ENCODE measurements at places on chromosomes 2 and 18.

DNA sequence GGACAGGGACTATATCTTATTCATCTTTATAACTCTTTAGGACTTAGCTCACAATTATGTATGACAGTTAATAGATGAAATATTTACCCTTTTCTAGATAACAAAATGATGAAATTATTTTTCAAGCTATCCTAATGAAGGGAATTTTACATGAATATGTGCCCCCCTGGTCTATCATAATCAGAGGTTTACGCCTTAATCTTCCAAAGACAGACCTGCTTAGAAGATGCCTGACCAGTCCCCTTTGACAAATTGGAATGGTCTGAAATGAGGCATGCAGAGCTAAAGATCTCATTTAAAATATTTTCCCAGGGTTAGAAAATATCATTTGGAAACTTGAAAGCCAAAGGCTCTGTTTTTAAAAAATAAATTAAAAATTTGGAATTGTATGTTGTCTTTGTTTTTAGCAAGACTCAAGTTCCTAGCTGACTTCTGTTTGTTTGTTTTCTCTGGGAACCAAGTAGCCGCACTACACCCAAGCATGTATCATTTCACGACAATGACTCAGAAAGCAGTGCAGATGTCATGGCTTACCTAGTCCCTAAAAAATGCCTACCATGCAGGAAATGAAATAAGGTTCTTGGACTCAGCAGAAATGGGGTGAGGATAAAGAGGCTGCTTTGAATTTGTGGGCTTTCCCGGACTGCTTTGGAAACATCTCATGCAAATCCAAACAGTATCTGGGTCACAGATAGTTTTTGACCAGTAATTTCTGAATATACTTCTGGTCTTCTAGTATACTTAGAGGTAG lies 162.1 kb downstream of the ZEB2 start:
- peak; percentile 87 for DNase-seq

DNA sequence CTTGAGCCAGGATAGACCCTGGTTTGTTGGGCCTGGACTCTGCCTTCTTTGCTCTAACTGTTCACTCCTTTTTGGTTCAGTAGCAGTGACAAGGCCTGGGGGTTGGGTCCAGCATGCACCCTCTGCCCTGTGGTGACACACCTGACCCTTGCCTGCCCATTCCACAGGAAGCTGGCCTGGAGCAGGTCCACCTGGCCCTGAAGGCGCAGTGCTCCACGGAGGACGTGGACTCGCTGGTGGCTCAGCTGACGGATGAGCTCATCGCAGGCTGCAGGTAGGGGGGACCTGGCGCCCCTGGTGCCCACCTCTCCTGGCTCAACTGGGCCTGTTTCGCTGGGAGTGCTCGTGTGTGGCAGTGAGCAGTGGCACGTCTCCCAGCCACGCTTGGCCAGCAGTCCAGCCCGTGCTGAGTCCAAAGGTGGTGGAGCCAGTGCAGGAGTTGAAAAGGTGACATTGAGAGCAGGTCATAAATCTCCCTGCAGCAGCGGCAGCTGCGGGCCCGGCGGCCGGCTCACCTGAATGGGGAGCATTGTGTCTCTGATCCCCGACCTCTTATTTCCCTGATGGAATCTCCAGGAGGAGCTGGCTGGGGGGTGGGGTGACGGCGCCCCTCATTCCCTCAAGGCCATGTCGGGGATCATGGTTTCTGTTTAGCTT lies 102.6 kb downstream of the DYSF start:
- no peak for DNase-seq

- no peak for DNase-seq
Measured at GRCh38 chr18:60905699-60906098, 427.5 kb upstream of the CDH20 start.

GRCh38 chr2:134002391-134002790 lies 251.5 kb upstream of the MGAT5 start:
- no peak for DNase-seq

- DNase-seq: no peak
Measured at GRCh38 chr2:20588918-20589871, 61.7 kb downstream of the HS1BP3 start.

GRCh38 chr2:84441505-84441904 lies 17.6 kb downstream of the SUCLG1 start:
- no peak for DNase-seq

DNA sequence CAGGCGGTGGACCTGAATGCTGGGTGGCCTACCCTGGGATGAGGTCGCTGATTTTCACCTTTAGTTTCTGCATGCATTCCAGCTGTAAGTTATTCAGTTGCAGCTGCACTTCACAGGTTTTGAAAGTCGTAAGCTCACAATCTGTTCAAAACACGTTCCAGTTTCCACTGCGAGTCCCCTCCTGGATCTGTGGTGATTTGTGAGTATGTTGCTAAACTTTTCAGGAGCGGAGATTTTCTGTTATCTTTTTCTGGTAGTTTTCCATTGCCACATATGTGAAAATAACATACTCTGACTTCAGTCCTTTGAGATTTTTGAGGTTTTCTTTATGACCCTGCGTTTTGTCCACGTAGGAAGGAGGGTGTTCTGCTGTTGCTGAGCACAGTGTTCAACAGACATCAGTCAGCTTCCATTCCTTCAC lies 102.1 kb downstream of the SNTG2 start:
- DNase-seq: no peak

DNA sequence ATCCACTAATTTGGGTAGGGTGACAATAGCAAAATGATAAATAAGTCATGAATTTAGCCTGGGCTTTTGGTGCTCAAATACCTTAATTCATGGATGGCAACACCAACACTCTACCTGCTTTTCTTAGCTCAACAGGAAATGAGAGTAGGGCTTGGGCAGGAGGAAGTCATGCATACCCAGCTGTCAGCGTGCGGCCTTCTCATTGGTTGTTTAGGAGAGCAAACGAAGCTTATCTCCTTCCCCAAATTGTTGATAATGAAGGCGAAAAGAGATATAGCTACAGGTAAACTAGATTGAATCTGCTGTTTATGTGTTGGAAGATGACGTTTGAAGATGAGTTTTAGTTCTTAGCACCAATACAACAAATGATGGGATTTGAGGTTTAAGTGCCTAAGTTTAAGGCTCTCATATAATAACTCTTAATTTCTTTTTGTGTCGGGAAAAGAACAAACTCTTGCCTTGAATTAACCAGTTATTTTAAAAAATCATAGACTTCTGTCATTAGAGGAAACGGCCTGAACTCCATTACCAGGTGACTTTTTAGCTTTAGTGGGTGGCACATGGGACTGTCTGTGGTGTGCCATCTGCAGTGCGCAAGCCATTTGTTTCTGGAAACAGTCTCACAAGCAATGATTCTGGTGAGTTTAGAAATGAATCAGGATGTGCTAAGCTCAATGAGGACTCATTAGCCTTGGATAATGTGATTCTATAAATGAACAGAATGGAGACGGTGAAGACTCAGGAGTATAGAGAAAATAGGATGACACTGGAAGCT lies 19.8 kb downstream of the MAP4K4 start:
- no peak for DNase-seq

GRCh38 chr2:53103679-53104078 lies 663.9 kb upstream of the CHAC2 start:
- DNase-seq: no peak

GRCh38 chr2:67825476-67825875 lies 237.3 kb downstream of the C1D start:
- peak; percentile 12 for DNase-seq

DNA sequence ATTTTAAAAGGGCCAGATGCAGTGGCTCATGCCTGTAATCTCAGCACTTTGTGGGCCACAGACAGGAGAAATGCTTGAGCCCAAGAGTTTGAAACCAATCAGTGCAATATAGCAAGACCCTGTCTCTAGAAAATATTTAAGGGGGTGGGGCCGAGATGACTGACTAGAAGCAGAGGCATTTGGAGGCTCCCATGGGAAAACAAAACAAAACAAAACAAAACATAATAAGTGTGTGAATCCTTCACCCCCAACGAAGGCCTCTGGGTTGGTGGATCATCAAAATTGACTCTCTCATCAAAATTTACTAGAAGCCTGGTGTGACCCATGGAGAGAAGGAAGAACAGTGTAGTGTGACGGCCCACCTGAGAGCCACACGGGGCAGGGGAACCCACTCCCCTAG lies 560.9 kb downstream of the LRP1B start:
- DNase-seq: no peak

GRCh38 chr18:7671105-7671504 lies 104.0 kb downstream of the PTPRM start:
- no peak for DNase-seq

DNA sequence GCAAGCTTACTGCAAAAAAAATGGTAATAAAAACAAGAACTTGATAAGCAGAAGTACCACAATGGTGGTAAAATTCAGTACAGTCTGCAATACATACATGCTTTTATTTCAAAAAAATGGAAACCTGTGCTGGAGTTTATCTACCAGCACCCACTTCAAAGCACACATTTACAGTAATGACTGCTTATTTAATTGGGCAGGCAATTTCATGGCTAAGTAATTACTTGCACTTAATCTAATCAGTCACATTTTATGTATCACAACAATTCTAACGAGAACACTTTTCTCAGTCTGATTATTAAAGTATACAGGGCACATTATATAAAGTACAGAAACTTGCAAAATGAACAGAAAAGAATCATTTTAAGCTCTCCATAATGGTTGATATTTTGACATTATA lies 5.2 kb downstream of the APCDD1 start:
- DNase-seq: no peak

DNA sequence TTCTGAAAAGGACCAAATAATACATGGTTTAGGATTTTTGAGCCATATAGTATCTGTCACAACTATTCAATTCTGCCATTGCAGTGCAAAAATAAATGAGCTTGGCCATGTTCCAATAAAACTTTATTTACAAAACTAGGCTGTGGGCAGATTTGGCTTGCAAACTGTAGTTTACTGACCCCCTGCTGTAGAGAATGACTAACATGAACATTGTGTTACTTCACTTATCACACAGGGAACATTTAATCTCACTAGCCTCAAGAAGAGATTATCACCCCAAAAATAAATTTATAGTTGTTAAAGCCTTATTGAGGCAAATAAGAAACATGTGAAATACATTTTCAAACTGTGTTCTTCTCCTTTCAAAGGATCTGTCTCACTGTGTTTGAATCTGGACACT lies 766.2 kb downstream of the MBD2 start:
- DNase-seq: no peak

GRCh38 chr2:29872870-29873269 lies 48.5 kb downstream of the ALK start:
- DNase-seq: no peak

GRCh38 chr18:13173578-13174145 lies 44.9 kb upstream of the LDLRAD4 start:
- DNase-seq: no peak

DNA sequence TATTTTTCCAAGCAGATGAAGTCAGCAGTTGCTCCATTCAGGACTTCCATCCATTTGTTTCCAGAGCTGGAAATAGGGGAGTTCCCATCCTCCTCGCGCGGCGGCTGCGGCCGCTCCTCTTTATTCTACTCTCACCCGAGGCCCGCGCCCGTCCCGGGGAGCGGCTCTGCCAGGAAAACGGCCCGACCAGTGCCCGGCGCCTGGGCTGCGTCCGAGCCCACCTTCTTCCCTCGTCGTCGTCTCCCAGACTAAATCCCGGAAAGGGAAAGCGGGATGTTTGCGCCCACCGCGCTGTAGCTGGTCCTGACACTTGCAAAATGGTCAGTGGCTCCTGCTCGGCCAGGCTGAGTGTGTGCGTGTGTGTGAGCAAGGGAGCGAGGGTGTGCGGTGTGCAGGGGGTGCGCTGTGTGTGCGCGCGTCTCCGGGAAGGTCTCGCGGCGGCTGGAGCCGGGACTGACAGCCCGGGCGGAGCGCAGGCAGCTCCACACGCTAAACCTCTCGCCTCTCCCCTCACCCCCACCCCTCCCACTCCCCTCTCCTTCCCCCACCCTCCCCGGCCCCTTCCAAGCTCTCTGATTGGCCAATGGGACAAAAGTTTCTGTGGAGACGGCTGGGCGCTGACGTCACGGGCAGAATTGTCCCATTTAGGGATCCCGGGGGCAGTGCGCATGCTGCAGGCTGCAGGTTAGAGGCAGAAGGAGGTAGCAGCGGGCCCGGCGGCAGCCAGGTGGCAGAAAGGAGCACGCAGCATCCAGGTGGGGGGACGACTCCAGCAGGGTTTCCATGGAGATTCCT lies at the start of gene NOL4:
TSS of gene NOL4 (minus strand) at position 491 of the 795 bp plus-strand sequence. CDS start 1,660 bp downstream, outside the sequence.
- no peak for DNase-seq

DNA sequence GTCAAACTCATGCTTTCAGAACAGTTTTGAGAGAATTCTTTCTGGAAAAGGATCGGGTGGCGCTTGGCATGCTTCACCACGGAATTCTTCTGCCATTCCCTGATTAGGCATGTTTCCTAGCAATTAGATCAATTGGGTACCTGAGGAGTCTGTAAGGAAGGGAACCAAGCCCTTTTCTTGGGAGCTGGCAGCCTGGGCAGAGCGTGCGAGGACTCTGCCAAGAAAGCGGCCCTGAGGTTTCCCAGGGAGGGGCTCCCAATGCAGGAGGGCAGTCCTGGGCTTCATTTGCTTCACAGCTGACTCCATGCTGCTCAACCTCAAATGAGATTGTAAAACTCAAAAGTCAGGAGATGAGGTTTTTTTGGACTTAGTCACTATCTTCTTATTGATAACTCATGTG lies 60.3 kb downstream of the MYCN start:
- DNase-seq: no peak

- peak; percentile 67 for DNase-seq
Measured at GRCh38 chr2:219402665-219403515, 15.2 kb upstream of the DNPEP start.

GRCh38 chr2:144519934-144520731 lies at the start of gene ZEB2:
ZEB2 (minus strand) TSS chr2:144520119; CDS start chr2:144517350, 2,769 bp downstream.
- DNase-seq: peak; percentile 97

DNA sequence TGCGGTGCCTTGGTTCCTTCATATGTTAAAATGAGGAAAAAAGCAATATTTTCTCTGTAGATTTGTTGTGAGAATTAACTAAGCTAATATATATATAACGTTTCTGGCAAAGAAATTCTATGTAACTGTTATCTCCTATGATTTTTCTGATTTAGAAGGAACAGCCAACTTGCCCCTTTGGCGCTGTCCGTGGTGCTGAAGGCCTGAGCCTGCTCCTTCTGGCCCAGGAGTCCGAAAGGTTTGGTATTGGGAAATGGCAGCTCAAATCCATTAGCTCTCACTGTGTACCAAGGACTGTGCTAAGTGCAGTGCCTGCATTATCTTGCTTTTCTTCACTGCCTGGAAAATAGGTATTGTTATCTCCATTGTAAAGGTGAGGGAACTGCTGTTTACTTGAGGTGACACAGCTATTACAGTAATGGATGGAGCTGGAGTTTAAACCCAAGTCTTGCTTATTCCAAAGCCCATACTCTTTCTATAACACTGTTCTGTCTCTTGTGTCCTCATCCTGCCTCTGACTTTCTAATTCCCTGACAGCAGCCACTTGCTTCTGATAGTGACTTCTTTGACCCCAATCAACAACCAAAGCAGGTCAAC lies 52.2 kb downstream of the C1QL2 start:
- DNase-seq: peak; percentile 12

- DNase-seq: no peak
Measured at GRCh38 chr18:38635709-38636430, 1070.3 kb upstream of the CELF4 start.

DNA sequence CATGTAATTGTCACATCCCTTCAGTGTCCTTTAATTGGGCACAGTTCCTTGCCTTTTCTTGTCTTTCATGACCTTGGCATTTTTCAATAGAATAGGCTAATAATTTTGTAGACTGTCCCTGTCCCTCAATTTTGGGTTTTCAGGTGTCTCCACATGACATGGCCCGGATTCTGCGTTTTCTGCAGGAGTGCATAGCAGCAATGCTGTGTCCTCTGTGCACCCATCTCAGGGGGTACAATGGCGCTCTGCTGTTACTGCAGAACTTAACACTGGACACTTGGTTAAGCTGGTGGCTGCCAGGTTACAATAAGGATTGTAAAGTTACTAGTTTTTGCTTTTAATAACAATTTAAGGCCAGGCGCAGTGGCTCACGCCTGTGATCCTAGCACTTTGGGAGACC lies 51.3 kb downstream of the INPP5D start:
- no peak for DNase-seq

All from stromal cell of bone marrow (primary cell).